ENCODE measurements at places on chromosomes 16 and 17.

DNA sequence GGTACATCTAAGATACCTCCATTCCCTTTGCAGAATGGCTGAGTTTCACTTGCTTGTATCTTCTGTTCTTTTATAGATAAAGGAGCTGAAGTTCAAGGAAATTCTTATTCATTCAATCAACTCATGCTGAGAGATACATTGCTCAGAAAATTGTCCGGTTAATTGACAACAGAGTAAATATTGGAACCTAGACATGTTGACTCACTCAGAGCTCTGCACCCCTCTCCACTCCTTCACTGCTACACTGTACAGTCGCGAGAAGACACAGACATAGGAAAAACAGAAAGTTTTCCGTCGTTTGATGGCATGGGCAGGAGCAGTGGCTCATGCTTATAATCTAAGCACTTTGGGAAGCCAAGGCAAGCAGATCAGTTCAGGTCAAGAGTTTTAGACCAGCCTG lies 690.5 kb upstream of the SOX9 start:
- no peak for DNase-seq

DNA sequence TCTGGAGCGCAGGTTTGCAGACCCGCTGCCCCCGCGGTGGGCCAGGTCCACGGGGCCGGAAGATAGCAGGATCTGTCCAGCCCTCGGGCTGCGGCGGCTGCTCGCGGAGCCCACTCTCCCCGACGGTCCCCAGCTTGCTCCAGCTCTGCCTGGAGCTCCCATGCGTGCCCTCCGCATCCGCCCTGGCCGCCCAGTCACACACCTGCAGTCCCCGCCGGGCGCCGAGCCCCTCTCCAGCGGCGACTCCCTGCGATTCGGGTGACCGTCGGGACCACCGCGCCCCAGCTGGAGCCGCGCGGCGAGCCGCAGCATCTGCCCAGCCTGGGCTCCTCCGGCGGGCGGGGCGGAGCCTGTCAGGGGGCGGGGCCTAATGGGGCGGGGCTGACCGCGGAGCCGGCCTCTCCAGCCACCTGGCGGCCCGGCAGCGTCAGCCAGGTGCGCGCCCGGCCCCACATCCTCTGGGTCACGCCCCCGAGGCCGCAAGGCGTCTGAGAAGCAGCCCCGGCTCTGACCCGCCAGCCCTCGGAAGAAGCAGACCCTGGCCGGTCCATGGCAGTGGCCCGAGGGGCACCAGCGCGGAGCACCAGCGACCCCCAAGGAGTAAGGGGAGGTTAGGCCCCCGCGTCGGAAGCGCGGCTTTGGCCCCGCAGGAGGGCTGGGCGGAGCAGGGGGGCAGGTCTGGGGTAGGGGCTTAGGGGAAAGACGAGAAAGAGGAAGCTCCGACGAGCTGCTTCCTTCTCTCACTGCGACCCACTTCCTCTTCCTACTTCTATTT lies at the start of gene PIK3R5:
Gene PIK3R5, minus strand, starts transcription at position 314 of the 775 bp plus-strand sequence. CDS start 54,213 bp downstream, outside the sequence.
- DNase-seq = peak; percentile 14

DNA sequence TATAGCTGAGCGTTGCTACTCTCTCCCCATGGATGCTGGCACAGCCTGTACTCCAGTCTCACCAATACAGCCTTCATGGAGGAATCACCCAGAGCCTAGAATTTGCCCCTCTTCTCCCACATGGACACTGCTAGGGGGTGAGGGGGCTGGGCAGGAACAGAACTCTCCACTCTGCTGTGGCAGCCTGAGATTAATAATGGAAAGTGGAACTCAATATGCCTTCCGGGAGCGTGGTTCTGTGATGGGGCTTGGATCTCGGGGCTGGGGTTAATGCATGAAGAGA lies 1.2 kb downstream of the SLC9A5 start:
- DNase-seq = no peak

DNA sequence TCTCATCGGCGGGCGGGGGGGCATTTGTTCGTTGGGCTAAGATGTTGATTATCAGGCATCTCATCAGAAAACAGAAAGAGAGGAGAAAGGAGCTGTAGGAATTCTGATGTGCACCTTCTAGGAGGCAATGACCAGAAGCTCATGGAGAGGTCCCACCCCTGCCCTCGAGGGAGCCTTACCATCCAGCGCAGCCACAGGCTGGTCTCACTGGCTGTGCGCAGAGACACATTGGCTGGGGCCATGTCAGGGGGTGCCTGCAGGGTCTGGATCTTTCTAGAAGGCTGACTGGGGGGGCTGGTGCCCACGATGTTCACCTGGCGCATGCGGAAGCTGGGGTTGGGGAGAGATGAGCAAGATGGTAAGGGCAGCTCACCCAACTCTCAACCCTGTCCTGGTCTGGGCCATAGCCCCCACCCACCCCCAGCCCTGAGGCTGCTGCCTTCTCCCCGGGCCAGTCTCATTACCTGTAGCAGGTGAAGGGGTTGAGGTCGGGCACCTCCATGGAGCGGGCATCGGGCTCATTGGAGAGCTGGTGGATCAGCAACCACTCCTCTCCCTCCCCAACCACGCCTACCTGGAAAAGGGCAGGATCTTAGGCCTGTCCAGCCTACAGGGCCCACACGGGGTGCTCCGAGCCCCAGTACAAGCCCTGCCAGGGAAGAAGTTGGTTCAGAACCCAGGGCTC lies 86.2 kb upstream of the CDC42EP4 start:
- no peak for DNase-seq

DNA sequence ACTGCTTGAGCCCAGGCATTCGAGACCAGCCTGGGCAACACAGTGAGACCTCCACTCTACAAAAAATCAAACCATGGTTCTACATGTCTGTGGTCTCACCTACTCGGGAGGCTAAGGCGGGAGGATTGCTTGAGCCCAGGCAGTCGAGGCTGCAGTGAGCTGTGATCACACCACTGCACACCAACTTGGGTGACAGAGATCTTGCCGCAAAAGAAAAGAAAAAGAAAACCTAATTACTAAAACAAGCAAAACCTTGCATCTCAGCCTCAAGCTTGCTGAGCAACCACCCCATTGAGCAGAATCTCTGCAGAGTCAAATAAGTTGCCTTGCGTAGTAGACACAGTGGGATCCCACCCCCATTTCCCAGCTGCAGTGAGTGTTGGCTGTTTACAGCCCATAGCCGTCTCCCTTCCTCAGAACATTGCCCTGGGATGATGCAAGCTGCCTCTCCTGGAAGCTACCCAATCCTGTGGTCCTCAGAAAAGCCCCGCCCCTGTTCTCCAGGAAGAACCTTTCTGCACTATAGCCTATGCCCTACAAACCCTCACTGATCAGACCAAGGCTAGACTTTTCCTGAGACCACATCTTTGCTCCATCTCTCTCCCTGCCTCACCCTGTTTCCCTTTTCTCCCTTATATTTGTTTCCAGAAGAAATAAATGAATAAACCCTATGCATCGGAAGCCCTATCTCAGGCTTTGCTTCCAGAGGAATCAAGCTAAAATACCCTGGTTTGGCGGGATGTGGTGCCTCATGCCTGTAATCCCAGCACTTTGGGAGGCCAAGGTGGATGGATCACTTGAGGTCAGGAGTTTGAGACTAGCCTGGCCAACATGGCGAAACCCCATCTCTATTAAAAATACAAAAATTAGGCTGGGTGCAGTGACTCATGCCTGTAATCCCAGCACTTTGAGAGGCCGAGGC lies 16.7 kb upstream of the ERN2 start:
- no peak for DNase-seq

DNA sequence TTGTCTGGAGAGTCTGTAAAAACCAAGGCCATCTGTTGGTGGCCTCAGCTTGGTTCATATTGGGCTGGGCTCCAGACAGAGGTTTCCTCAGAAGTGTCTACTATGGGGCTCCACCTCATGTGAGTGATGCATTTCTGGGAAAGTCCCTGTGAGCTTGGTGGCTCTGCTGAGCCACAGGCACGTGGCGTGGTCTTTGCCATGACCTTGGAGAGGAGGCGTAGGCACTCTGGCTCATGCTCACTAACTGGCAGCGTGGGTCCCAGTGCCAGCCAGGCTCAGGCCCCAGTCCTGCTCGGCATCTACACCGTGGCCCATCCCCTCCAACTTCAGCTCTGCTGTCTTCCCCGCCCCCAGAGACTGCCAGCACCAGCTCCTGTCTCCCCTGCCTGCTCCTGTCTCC lies 10.7 kb upstream of the SMTNL2 start:
- DNase-seq = no peak

- no peak for DNase-seq
Measured at GRCh38 chr16:27446721-27447120, 44.7 kb downstream of the IL21R start.

DNA sequence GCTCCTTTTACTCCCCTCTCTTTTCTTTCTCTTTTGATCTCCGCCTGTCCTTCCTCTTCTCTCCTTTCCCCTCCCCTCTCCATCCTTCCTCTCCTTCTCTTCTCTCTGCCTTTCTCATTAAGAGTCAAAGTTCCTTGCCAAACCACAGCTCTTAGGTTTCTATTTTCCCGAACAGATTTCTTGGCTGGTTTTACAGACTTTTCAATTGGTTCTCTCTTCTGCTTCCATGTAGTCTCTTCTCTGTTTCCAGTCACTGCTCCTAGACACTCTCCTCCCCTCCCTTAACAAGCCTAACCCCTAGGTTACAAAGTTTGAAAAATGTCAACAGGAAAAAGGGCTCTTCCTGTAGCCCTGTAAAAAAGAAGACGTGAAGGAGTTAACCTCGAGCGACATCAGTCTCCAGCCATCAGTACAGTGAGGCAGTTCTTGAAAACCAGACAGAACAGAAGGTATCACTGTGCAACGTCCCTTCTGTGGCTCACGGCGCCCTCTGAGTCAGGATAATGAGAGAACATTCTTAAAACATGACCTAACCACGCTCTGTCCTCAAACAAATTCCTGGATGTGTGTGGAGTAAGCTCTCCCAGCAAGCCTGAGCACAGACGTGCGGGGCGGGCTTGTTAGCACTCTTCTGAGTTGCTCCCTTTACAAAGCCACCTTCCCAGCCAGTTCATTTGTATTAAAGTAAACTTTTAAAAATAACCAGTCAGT lies 11.6 kb upstream of the MARCHF10 start:
- DNase-seq = peak; percentile 94
